Stimulated activated CD4-positive, alpha-beta T cell treated with anti-CD3 and anti-CD28 coated beads, TNF-alpha, amount 100 ng/mL, for 24 hours (primary cell): ENCODE measurements at places on chromosomes 7 and 10.

GRCh38 chr7:17444673-17445072 lies 146.2 kb downstream of the AHR start:
- DNase-seq = no peak

DNA sequence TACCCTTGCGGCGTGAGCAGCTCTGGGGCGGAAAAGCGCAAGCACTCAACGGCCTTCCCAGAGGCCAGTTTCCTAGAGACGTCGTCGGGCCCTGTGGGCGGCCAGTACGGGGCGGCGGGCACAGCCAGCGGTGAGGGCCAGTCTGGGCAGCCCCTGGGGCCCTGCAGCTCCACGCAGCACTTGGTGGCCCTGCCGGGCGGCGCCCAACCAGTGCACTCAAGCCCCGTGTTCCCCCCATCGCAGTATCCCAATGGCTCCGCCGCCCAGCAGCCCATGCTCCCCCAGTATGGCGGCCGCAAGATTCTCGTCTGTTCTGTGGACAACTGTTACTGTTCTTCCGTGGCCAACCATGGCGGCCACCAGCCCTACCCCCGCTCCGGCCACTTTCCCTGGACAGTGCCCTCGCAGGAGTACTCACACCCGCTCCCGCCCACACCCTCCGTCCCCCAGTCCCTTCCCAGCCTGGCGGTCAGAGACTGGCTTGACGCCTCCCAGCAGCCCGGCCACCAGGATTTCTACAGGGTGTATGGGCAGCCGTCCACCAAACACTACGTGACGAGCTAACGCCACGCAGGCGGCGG lies 12.6 kb downstream of the TRIM8 start:
- DNase-seq = no peak

GRCh38 chr10:30384701-30385201 lies 35.7 kb upstream of the MTPAP start:
- DNase-seq = no peak

DNA sequence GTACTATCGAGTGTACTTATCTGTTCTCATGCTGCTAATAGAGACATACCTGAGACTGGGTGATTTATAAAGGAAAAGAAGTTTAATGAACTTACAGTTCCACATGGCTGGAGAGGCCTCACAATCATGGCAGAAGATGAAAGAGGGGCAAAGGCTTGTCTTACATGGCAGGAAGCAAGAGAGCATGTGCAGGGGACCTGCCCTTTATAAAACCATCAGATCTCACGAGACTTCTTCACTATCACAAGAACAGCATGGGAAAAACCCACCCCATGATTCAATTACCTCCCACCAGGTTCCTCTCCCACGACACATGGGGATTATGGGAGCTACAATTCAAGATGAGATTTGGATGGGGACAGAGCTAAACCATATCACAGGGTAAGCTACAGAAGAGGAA lies 4.5 kb downstream of the NDUFA5 start:
- DNase-seq = no peak

DNA sequence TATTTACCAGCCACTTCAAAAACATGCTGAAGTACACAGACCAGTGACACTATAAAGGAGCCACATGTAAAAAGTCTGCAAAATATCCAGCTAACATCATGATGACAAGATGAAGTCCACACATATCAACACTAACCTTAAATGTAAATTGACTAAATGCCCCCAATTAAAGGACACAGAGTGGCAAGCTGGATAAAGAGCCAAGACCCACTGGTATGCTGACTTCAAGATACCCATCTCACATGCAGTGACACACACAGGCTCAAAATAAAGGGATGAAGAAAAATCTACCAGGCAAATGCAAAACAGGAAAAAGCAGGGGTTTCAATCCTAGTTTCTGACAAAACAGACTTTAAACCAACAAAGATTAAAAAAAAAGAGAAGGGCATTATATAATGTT lies 12.9 kb upstream of the C10orf88 start:
- no peak for DNase-seq

DNA sequence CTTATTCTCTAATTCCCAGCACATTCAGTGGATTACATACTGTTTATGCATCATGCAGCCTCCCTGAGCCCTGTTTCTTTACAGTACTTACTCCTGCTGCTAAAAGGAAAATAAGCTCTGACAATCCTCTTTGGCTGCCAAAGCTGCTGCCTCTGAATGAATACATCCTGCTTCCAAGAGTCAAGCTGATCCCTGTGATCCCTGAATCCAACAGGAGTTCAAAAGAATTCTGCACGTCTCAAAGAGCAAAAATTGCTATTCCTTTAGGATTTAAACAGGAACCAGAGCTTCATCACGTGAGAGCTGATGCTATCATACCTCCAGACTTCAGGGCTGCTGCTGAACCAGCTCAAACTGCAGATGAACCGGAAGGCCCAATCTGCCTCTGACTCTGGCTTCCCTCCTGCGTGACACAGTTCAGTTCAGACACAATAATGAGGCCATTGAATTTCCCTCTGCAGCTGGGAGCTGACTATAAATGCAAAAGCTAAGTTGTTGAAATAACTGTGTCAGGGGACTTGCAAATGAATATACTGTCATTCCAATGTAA lies 851.0 kb upstream of the PHF14 start:
- DNase-seq = no peak

DNA sequence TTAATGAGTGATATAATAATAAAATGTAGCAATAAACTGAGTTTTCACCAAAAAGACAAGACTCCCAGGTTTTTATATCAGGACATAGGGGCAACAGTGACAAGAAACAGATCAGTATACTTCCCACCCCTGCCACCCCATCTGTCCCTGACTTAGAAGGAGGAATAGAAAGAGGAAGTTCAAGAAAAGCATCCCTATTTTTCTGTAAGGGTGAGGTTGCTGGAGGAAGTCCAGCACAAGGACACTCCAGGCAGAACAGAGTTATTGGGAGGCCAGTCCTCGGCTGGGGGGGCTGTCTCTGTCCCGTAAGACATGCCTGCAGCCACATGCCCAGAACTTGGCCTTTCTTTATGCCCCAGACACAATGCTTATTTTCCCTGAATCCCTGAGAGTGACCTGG lies 16.5 kb upstream of the TLX1 start:
- no peak for DNase-seq

DNA sequence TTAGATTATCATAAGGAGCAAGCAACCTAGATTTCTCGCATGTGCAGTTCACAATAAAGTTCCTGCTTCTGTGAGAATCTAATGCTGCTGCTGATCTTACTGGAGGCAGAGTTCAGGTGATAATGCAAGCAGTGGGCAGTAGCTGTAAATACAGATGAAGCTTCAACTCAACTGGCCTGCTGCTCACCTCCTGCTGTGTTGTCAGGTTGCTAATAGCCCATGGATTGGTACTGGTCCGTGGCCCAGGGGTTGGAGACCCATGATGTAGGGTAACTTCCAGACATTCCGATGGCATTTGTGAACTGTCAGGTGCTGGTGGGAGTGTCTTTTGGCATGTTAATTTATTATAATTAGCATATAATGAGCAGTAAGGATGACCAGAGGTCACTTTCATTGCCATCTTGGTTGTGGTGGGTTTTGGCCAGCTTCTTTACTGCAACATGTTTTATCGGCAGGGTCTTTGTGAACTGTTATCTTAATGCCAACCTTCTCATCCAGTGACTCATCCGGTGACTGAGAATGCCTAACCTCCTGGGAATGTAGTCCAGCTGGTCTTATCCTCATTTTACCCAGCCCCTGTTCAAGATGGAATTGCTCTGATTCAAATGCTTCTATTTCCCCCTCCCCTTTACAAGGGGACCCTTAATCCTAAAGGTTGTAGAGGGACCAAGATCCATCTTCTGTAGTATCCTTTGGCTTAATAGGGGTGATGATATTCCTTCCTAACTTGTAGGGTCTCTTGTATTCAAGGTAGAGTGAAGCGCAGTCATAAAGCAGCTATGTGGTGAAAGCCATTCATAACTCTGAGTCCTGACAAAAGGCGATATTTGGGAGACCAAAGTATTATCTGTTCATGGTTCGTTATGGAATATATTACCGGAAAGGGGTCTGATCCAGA lies 165.8 kb downstream of the CCSER2 start:
- no peak for DNase-seq

DNA sequence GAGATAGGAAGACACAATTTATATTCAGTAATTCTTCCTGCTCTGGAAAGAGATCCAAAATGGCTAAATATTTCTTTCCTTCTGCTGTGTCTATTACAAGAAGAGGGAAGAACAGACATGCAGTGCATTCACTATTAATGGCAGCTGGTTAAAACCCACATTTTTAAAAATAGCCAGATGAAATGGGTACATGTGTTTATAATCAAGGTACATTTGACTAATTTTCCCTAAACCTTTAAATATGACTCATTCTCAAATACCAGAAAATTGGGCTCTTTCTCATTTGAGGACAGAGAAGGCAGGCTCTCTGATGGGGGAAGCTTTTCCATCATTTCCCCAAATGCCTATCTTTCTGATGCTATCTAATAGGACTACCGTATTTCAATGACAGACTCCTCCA lies 215.7 kb upstream of the HABP2 start:
- no peak for DNase-seq

DNA sequence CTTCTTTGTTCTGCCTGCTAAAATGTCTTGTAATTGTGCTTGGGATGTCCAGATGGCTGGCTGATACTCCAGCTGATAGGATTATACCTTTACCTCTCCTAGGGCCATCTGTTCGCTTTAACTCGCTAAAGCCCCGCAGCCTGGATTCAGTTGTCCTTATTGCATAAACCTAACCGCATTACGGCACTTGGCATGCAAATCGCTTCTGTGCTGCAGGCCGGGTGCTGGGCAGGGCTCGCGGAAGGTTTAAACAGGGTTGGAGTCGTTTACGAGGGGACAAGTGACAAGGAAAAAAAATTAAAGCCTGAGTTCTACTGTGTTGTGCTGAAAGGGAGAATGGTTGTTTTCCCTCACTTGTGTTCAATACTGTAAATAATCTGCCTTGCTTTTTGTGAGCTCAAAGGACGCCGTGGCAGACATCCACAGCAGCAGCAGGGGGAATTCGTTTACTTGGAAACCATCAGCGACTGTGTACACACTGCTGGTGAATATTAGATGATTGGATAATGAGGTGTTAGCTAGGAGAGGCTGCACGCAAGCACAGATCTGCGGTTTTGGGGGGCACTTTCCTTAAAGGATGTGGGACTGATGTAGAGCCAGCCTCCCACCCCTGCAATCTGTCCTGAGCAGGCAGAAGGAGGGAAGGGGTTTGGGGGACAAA lies 93.0 kb downstream of the EBF3 start:
- no peak for DNase-seq

GRCh38 chr7:137930581-137930980 lies 71.3 kb downstream of the CREB3L2 start:
- DNase-seq = no peak

DNA sequence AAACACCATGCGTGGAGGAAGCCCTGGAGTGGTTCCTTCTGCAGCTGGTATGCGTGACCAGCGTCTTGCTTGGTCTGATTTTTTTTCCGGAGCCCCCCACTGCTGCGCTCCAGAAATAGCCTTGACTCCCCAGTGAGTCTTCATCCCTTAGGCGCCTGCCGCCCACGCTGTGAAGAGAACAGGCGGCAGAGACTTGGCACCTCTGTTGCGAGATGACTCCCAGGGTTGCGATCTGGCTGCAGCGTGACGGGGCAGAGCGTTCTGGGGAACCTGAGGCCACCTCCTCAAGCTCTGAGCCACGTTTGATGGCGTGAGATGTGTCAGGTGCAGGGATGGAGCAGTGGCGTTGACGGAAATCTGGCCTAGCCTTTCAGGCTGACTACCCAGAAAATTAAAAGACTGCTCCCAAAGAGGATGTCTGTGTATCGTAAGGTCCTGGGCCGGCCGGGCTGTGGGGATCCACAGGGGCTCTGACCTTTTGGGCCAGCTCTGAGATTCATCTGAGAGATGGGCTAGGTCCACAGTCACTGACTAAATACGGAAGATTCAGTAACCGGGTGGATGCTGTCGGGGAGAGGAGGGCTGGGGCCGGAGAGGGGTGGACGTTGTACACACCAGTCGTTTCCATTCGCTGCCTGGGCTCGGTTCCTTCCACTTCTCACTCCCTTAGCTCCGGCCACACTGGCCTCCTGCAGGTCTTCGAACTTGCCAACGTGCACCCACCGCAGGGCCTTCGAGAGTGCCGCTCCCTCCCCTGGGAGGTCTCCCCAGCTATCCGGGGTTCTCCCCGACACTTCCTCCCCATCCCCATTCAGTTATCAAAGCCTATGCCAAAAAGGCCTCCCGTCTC lies 33.8 kb downstream of the PFKFB3 start:
- DNase-seq = no peak

GRCh38 chr7:539731-540411 lies 20.2 kb upstream of the PDGFA start:
- no peak for DNase-seq

GRCh38 chr10:110163192-110163773 lies 44.1 kb upstream of the MXI1 start:
- no peak for DNase-seq

DNA sequence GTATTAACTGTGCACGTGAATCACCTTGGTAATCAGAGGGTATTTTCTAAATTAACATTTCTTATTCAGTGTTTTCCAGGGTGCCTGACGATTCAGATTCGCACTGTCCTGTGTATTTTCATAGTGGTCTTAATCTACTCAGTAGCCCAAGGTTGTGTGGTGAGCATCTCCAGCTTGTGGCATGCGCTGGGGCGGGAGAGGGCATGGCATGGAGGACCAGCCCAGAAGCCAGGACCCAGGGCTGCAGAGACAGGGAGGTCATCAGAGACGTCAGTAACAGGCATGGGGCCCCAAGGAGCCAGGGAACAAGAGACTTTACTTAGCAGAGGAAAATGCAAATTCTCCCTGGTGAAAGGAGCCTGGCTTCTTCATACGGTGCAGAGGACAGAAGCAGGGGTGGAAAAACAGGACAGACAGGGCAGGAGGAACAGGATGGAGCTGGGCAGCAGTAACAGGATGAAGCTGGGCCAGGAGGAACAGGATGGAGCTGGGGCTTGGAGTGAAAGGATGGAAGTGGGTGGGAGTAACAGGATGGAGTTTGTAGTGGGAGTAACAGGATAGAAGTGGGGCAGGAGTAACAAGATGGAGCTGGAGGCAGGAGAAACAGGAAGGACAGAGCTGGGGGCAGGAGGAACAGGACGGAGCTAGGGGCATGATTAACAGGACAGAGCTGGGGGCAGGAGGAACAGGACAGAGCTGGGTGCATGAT lies 110.9 kb downstream of the ADCY1 start:
- no peak for DNase-seq

- no peak for DNase-seq
Observed at GRCh38 chr10:86665868-86666267, 2.4 kb upstream of the LDB3 start.

DNA sequence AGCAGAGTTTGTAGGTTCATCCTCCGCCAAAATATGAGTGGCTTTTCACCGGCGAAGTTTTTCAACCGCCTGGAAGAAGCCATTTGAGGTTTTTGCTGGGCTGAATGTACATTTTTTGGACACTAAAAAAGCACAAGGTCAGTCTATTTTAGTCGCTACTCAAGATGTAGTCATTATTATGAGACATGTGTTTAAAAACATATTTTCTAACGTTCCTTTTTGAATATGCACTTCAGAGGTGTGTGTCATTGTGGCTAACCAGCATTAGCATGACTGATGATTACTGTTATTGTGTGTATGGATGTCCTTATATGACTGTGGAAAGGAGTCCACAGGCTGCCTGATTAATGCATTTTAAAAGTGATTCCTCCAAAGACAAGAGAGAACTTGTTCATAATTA lies 605.4 kb downstream of the INHBA start:
- no peak for DNase-seq
